NCI-H510A (cell line): ENCODE measurements at places on chromosomes 6 and 20.

DNA sequence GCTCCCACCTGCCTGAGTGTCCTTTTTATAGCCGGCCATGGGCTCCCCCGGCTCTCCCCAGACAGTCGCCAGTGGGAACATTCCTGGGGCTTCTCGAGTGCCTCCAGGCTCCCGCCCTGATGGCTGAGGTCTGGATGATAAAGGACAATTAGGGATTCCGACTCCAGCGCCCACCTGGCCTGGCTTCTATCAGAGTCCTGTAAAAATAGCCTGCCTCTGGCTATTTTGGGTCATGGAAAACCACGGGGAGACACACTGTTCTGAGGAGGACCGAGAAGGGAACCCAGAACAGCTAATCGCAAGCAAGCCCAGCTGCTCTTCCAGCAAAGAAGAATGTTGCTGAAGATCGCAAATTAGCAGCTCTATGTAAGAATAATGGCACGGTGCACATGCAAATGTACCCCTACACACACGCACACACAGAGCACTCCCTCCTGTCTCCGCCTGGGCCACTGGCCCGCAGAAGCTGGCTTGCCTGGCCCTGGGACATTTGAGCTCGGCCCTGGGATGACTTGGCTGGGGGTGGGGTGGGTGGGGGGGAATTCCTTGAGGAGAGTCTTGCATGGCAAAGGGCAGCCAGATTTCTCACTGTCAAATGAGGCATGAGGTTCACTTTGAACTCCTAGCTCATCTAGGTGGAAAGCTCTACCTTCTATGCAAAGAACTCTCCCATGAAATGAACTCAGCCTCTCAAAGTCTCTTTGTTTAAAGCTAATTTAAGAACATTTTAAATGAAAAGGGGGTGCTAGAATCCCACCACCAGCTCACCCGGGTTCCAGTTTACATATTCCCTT, 55.3 kb downstream of the CTCFL start:
- no peak for DNase-seq

DNA sequence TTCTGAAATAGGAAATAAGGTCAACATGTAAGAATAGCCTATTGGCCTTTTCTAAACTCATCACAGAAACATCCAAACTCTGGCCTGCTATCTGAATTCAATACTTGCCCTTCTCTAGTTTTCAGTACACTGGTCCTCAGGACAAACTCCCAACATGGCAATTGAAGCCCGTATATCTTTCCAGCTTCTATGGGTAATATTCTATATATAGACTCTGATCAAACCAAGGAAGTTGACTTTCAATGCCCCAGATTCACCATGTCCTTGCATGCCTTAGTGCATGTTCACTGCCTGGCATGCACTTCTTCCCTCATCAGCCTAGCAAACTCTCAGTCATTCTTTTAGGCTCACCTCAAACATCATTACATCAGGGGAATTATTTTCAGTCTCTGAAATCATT, 73.2 kb downstream of the RSPO3 start:
- no peak for DNase-seq

DNA sequence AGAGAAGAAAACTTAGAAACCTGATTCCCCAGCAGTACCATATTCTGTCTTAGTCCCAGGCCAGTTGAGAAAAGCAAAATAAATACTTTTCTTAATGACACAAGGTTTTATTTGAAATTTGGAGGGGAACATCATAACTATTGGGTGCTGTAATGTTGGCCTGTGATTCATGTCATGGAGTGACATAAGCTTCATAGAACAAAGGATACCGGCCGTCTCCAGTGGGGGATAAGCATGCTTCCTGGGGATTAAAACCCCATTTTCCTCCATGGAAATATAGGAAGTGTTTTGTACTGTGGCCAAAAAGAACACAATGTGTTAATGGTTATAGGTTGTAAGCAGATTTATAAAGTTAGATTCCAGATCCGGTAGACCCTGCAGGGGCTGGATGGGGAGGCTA, 18.0 kb downstream of the MTHFD1L start:
- no peak for DNase-seq

DNA sequence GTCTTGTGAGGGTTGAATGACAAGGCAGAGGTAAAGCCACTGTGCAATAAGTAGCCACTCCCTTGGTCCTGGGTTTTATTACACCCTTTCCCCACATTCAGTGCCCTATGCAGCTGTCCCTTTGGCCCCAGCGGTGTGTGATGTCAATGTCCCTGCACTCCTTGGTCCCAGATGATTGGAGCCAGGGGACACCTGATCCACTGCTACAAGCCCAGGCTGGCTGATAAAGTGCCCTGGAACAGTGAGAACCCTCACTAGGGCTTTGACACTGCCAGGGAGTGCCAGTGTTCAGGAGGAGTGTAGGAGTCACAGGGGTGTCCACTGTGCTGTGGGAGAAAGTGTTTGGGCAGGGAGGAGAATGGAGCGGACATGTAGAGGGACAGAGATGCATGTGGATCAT, 30.4 kb downstream of the GABRR1 start:
- no peak for DNase-seq
